ENCODE measurements at places on chromosomes 7 and 10. TPM values are rescaled to one million over a fixed set of nuclear protein-coding genes. Genes with fewer than 3 reads are reported as not detected.

The RP9 gene
- total RNA-seq: 11.3 TPM

GRCh38 chr7:48168159-48168558 is 3.1 kb upstream of the ABCA13 start:
- H3K4me3 ChIP-seq: no peak overlapping the region
- DNase-seq: no peak
- no peaks in the 10 kb centered on the region for H3K4me1 ChIP-seq
- no peaks in the 10 kb centered on the region for H3K36me3 ChIP-seq
- no peak overlapping the region for H3K27ac ChIP-seq

GRCh38 chr10:2294739-2295138 is 557.4 kb upstream of the ADARB2 start:
- no peaks in the 10 kb centered on the region for H3K27me3 ChIP-seq
- no peaks in the 10 kb centered on the region for H3K4me1 ChIP-seq
- H3K4me3 ChIP-seq: no peak overlapping the region

The SPDYE1 gene
- total RNA-seq: not detected

DNA sequence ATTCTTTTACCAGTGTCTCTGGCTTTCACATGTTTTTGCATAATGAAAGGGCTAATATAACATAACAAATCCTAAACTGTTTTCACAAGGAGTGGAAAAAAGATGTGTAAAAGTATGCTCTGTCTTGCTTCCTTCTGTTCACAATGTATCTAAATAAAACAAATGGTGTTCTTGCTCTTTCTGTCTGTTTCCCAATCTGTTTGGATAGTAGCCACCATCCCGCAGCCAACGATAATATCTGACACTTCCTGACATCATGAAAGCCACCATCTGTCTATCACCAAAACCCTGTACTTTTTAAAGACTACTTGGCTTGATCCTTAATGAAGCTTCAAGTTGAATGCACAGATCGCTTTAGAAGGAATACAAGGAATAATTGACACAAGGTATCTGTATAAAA is 246.2 kb downstream of the ETV1 start:
- no peaks in the 10 kb centered on the region for H3K4me1 ChIP-seq
- no peak overlapping the region for H3K4me3 ChIP-seq
- no peak for DNase-seq
- no peaks in the 10 kb centered on the region for H3K27me3 ChIP-seq

DNA sequence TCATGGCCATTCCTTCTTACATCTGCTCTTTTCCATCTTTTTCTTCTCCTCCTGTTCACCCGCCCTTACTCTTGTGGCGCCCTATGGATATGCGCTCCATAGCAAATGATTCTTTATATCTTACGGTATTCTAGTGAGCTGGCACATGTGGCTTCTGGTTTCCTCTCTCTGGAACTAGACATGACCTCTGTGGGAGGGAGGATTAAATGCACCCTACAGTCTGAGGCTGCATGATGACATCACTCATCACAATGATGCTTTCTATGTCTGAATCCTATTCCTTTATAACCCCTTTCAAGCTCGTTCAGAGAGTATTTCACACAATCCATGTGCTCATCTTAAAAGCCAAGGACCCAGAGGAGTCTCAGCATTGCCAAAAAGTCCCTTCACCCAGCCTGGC is 153.3 kb downstream of the EGFR start:
- no peak overlapping the region for H3K27ac ChIP-seq
- DNase-seq: no peak
- H3K4me1 ChIP-seq: no peaks in the 10 kb centered on the region

The AP1S1 gene
- 51.7 TPM for total RNA-seq

The CALCR gene
- total RNA-seq: not detected

DNA sequence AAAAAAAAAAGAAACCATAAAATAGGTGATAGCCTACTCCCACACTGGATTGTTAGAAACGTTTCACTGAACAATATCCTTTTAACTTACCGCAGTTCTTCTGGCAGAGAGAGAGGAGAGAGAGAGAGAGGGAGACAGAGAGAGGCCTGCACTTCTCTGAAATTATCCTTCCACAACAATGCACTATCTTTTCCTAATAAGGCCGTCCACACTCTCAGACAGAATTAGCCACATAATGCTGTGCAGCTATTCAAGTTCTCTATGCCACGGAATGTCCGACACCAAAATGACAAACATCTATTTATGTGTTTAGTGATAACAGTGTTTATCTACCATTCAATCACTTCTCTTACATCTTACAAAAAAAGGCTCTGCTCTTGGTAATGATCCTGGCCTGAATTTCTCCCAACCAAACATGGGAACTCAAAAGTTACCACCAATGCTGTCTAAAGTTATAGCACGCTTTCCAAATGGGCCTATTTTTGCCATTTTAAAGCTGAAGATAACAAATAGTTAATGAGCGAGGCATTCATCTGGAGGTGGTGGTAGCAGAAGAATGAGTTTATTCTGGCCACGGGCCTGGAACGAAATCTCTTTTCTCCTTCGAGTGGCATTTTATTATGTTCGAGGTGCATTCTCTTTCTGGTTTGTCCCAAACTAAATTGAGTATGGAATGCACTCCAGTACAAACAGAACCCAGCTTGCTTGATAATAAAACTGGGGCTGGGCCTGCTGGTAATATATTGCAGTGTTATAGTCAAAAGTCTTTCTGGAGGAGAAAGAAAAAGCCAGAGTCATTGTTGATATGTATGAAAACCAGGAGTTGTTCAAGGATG is 160.2 kb upstream of the SVIL start:
- H3K27me3 ChIP-seq: no peaks in the 10 kb centered on the region
- H3K4me1 ChIP-seq: no peaks in the 10 kb centered on the region
- no peak overlapping the region for H3K27ac ChIP-seq
- no peaks in the 10 kb centered on the region for H3K36me3 ChIP-seq

All from activated CD8-positive, alpha-beta memory T cell treated with anti-CD3 and anti-CD28 coated beads, Interleukin-2, amount 10 ng/mL, durations not matched to agents 7 days and 5 days (primary cell).